ENCODE measurements at places on chromosomes 1 and 21.

- H3K27me3 ChIP-seq: no peaks in the 10 kb centered on the region
- DNase-seq: no peak
- peak overlapping the region; percentile 91 for H3K27ac ChIP-seq
- H3K36me3 ChIP-seq: no peaks in the 10 kb centered on the region
Measured at GRCh38 chr1:230824919-230825721, 43.2 kb downstream of the C1orf198 start.

DNA sequence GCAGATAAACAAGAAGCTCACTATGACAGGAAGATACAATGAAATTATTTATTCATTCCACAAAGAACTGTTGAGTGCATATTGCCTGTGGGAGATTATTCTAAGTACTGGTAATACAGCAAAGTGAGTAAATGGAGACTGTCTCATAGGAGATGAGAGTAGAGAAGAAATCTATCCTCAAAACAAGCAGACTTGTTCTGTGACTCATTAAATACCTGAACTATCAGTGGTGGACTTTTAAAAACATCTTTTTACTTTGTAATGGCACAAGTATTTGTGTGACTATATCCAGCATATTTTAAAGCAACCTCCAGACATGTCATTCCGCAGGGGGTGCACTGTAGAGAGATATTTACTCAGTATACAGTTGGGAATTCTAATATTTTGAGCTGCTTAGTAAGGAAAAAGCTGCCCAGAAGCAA lies 259.2 kb downstream of the FMN2 start:
- no peaks in the 10 kb centered on the region for H3K4me1 ChIP-seq
- no peak for DNase-seq
- no peak overlapping the region for H3K27ac ChIP-seq
- no peaks in the 10 kb centered on the region for H3K36me3 ChIP-seq
- no peaks in the 10 kb centered on the region for H3K27me3 ChIP-seq

DNA sequence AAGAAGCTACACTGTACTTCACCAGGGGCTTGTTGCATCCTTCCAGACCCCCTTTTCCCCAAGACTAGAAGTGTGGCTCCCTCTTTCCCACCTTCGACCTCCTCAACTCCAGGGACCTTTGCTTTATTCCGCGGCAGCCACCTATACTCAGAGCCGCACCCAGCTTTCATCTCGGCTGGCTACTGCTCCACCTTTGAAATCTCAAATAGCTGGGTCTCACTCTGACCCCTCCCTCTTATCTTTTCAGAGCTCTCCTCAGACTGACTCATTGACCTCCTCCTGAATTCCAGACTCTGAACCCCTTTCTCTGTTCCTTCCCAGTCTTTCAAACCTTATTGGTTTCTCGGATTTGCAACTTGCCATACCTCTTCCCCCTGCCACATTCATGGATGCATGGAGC lies 144.7 kb upstream of the JUN start:
- DNase-seq: no peak
- H3K4me3 ChIP-seq: no peak overlapping the region
- H3K4me1 ChIP-seq: peaks cover 5% of the 10 kb centered on the region
- no peaks in the 10 kb centered on the region for H3K27me3 ChIP-seq
- H3K27ac ChIP-seq: no peak overlapping the region

GRCh38 chr1:160208557-160209320 lies 3.6 kb downstream of the PEA15 start:
- H3K27me3 ChIP-seq: no peaks in the 10 kb centered on the region
- H3K4me3 ChIP-seq: peak overlapping the region; percentile 3
- DNase-seq: no peak
- peaks cover 23% of the 10 kb centered on the region for H3K36me3 ChIP-seq
- H3K27ac ChIP-seq: peak overlapping the region; percentile 95

- peak overlapping the region; percentile 65 for H3K4me3 ChIP-seq
- H3K36me3 ChIP-seq: no peaks in the 10 kb centered on the region
- peak overlapping the region; percentile 99 for H3K27ac ChIP-seq
- H3K4me1 ChIP-seq: peaks cover 46% of the 10 kb centered on the region
Measured at GRCh38 chr1:154418923-154419619, 13.9 kb downstream of the IL6R start.

- H3K4me3 ChIP-seq: no peak overlapping the region
- H3K27ac ChIP-seq: no peak overlapping the region
- H3K27me3 ChIP-seq: no peaks in the 10 kb centered on the region
- DNase-seq: no peak
- no peaks in the 10 kb centered on the region for H3K36me3 ChIP-seq
Measured at GRCh38 chr1:222948079-222948478, 133.2 kb downstream of the DISP1 start.

DNA sequence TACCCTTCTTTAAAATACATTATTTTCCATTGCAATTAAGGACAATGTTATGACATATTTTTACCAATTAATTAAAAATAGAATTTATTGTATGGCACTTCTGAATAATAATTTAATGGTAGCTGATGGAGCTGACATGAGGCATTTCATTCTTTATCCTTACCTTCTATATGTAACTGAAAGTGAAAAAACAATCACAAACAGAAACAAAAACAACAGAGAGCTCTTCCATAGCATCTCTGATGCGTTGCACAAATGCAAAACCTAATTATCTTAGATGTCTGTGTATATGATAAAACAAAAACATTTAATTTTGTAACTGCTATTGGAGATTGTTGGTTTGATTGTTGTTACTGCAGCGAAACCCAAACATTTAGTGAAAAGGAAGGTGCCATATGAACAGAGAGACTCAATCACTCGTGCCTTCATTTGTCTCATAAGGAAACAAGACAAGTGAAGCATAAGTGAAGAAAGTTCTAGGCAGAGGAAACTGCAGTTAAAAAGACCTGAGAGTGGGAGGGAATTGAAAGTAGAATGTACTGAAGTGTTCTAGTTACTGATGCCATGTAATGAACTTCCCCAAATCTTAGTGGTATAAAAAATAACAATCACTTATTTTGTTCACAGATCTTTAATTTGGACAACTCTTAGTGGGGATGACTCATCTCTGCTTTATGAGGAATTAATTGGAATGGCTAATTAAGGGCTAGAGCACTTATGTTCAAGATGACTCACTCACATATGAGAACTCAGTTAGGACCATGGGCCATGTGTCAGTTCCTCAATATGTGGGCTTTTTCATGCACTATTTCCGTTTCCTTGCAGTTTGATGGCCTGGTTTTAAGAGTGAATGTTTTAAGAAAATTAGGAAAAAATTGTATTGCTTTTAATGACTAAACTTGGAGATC lies 245.0 kb upstream of the OLFM3 start:
- H3K27me3 ChIP-seq: no peaks in the 10 kb centered on the region
- no peaks in the 10 kb centered on the region for H3K4me1 ChIP-seq
- no peak overlapping the region for H3K27ac ChIP-seq
- no peaks in the 10 kb centered on the region for H3K36me3 ChIP-seq
- no peak for DNase-seq

GRCh38 chr21:38911484-38912101 lies 105.9 kb downstream of the ETS2 start:
- H3K4me3 ChIP-seq: no peak overlapping the region
- H3K36me3 ChIP-seq: no peaks in the 10 kb centered on the region
- no peaks in the 10 kb centered on the region for H3K27me3 ChIP-seq
- H3K27ac ChIP-seq: peak overlapping the region; percentile 34

DNA sequence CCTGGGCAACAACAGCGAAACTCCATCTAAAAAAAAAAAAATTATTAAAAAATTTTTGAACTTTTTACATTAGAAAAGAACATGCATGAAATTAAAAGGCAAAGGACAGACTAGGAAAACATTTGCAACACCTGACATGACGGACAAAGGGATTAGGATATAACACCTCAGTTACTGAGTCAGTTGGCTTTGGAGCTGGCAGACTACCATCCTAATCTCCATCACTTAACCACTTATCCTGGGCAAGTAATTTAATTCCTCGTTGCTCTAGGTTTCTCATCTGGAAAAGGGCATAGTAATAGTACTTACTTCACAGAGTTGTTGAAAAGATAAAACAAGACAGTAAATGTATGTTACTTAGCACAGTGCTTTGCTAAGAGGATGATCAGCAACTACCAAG lies 11.9 kb downstream of the HECTD3 start:
- no peaks in the 10 kb centered on the region for H3K4me1 ChIP-seq
- peaks cover 16% of the 10 kb centered on the region for H3K36me3 ChIP-seq
- no peak overlapping the region for H3K4me3 ChIP-seq
- no peaks in the 10 kb centered on the region for H3K27me3 ChIP-seq
- H3K27ac ChIP-seq: no peak overlapping the region

DNA sequence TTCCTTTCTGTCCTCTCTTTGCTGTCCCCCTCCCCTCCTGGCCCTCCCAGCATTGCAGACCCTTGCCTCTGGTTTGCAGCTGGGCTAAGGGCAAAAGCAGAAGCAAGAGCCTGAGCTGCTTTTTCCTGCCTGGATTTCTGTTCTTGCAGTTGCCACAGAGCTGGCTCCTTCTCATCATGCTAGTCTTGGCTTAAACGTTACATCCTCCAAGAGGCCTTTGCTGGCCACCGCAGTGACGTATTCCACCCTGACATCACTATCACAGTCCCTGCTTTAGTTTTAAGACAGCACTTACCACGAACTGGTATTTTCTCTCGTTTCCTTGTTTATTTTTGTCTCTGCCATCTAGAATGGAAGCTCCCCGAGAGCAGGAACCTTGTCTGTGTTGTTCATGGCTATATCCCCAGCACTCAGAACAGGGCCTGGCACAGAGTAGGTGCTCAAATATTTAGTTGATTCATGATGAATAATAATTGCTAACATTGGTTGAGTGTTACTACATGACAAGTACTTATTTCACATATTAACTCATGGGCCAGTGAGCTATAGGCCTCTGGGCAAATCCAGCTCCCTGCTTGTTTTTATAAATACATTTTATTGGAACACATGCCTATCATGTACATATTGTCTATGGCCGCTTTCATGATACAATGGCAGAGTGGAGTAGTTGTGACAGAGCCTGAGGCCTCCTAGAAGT lies 13.2 kb upstream of the CSF1 start:
- H3K36me3 ChIP-seq: no peaks in the 10 kb centered on the region
- no peak for DNase-seq
- peaks cover 13% of the 10 kb centered on the region for H3K4me1 ChIP-seq

DNA sequence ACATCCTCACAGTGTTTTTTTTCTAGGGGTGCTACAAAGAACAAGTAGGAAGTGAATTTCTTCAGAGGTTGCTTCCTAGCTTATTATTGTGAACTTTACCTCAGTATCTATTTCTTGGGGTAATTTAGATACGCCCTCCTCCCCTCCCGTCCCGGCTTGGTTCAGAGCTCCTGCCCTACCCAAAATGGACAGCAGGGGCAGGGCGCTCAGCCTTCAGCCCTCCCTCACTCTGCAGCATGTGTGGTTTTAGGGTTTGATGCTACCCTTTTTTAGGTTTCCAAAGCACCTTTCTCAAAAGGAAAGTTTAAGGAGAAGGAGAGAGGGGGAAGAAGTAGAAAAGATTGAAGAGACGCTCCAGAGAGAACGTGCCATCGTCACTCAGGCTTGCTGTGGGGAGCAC lies 16.9 kb upstream of the POGK start:
- H3K36me3 ChIP-seq: no peaks in the 10 kb centered on the region
- no peaks in the 10 kb centered on the region for H3K27me3 ChIP-seq
- no peaks in the 10 kb centered on the region for H3K4me1 ChIP-seq
- H3K4me3 ChIP-seq: no peak overlapping the region

DNA sequence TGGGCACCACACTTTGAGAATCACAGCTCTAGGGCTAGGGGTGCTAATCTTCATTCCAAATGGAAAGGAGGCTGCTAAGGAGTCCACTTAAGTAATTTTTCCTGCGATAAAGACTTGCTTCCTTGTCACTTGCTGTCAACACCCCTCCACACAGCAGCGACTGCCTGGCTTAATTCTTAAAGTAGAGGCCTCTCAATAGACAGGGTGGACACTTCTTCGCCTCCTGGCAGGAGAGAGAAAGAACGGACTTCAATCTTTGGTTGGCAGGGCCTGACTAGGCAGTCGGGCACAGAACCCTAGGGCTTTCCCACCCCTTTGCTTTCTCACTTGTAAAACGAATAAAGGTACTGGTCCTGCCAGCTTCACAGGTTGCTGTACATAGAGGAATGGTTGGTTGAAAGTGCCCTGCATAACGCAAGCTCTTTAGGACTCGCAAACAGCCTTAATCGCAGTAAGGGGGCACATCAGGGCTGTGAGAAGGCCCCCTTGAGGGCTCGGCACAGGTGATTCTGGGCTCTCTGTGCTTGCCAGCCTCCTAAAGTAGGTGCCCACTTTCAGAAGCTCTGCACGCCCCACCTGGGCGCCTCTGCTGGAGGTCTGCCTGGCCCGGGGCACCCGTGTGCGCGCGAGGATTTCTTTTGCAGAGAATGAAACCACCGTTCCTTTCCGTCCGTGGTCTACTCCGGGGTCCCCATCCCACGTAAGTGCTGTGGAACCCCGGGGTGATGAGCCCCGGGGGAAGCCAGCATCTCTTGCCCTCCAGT lies 47.6 kb upstream of the CD34 start:
- no peaks in the 10 kb centered on the region for H3K36me3 ChIP-seq
- no peaks in the 10 kb centered on the region for H3K27me3 ChIP-seq
- H3K4me1 ChIP-seq: peaks cover 20% of the 10 kb centered on the region
- no peak for DNase-seq

GRCh38 chr1:202016022-202016810 lies 5.8 kb downstream of the ELF3 start:
- H3K27me3 ChIP-seq: no peaks in the 10 kb centered on the region
- no peak overlapping the region for H3K27ac ChIP-seq
- H3K4me1 ChIP-seq: no peaks in the 10 kb centered on the region

DNA sequence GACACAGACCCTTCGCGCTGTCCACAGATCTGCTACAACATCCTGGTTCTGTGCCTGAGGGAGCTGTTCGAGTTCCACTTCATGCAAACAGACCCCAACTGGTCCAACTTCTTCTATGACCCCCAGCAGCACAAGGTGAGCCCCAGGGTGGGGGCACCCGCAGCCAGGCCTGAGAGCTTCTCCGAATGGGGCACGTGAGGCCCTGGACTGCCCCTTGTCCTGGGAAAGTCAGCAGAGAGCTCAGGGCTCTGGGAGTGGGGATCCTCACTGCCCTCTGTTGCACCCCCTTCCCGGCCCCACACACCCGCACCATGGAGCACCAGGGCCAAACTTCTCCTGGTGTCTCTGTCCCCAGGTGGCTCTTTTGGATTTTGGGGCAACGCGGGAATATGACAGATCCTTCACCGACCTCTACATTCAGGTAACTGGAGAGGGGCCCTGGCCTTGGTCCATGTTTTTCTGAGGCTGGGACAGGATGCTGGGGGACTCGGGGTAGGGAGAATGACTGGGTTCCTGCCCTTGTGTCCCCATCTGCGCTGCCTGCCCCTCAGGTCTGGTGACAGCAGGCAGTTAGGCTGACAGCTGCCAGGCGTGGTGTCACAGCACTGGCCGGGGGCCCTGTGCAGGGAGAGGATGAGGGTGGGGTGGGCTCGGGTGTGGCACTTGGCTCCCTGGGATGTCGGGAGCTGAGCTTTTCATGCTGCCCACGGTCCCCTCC lies 44.6 kb downstream of the COQ8A start:
- no peak for DNase-seq
- H3K4me3 ChIP-seq: no peak overlapping the region
- peaks cover 14% of the 10 kb centered on the region for H3K4me1 ChIP-seq
- H3K36me3 ChIP-seq: peaks cover 13% of the 10 kb centered on the region
- H3K27ac ChIP-seq: no peak overlapping the region
- no peaks in the 10 kb centered on the region for H3K27me3 ChIP-seq

- H3K27ac ChIP-seq: no peak overlapping the region
- H3K27me3 ChIP-seq: no peaks in the 10 kb centered on the region
- no peaks in the 10 kb centered on the region for H3K4me1 ChIP-seq
Measured at GRCh38 chr21:39694750-39695149, 50.2 kb upstream of the IGSF5 start.

- no peak overlapping the region for H3K27ac ChIP-seq
- DNase-seq: no peak
- peaks cover 6% of the 10 kb centered on the region for H3K4me1 ChIP-seq
- no peaks in the 10 kb centered on the region for H3K36me3 ChIP-seq
- H3K4me3 ChIP-seq: no peak overlapping the region
Measured at GRCh38 chr1:236275586-236275985, 6.2 kb downstream of the ERO1B start.

Measured in thoracic aorta (tissue), 2 donors.